ENCODE measurements at places on chromosomes 2 and 18. TPM values are rescaled to one million over a fixed set of nuclear protein-coding genes. Genes with fewer than 3 reads are reported as not detected.

- H3K4me3 ChIP-seq: no peak overlapping the region
- no peak overlapping the region for H3K27ac ChIP-seq
- no peaks in the 10 kb centered on the region for H3K27me3 ChIP-seq
- no peaks in the 10 kb centered on the region for H3K4me1 ChIP-seq
- H3K36me3 ChIP-seq: peaks cover 22% of the 10 kb centered on the region
Measured at GRCh38 chr2:45390861-45391260, 220.2 kb downstream of the SRBD1 start.

- no peak overlapping the region for H3K4me3 ChIP-seq
- no peaks in the 10 kb centered on the region for H3K4me1 ChIP-seq
Measured at GRCh38 chr2:160157861-160158829, 41.9 kb downstream of the ITGB6 start.

DNA sequence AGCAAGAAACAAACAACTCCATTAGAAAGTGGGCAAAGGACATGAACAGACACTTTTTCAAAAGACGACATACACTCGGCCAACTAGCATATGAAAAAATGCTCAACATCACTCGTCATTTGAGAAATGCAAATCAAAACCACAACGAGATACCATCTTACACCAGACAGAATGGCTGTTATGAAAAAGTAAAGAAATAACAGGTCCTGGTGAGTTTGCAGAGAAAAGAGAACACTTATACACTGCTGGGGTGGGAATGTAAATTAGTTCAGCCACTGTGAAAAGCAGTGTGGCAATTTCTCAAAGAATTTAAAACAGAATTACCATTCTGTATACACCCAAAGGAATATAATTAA lies 130.5 kb downstream of the PLCL1 start:
- no peaks in the 10 kb centered on the region for H3K4me1 ChIP-seq
- no peak overlapping the region for H3K4me3 ChIP-seq
- no peak for DNase-seq
- H3K27ac ChIP-seq: no peak overlapping the region

GRCh38 chr2:141968433-141968832 lies 162.4 kb downstream of the LRP1B start:
- no peaks in the 10 kb centered on the region for H3K4me1 ChIP-seq
- H3K36me3 ChIP-seq: no peaks in the 10 kb centered on the region

DNA sequence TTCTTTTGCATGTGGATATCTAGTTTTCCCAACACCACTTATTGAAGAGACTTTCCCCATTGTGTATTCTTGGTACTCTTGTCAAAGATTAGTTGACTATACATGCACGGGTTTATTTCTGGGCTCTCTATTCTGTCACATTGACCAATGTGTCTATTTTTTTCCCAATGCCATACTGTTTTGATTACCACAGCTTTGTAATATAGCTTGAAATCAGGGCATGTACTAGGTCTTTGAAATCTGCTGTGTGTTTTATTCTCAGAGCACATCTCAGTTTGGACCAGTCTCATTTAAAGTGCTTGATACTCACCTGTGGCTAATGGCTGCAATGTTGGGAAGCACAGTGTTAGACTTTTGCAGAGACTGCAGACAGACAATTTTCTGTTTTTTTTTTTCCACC lies 32.8 kb upstream of the IL36G start:
- H3K27ac ChIP-seq: no peak overlapping the region
- DNase-seq: peak; percentile 0
- H3K27me3 ChIP-seq: no peaks in the 10 kb centered on the region
- H3K4me3 ChIP-seq: no peak overlapping the region
- peaks cover 11% of the 10 kb centered on the region for H3K4me1 ChIP-seq

DNA sequence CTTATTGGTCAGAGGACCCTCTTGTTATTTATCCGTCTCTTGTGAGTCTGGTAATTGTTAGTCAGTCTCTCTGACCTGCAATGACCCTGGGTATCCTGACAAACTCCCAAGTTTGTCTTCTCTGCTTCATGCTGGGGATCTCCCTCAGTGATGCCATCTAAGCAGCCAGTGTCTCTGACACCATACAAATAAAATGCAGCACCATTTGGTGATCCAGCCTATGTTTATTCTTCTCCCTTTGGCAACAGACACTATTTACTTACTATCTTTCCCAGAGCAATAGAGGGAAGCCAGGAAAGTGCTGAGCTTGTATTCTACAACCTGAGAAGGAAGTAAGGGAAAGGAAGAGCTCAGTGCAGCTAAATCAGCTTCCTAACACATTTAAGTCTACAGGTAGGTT lies 15.9 kb downstream of the SERPINE2 start:
- peaks cover 15% of the 10 kb centered on the region for H3K4me1 ChIP-seq
- no peaks in the 10 kb centered on the region for H3K36me3 ChIP-seq
- DNase-seq: peak; percentile 63
- no peaks in the 10 kb centered on the region for H3K27me3 ChIP-seq
- H3K27ac ChIP-seq: no peak overlapping the region
- H3K4me3 ChIP-seq: no peak overlapping the region

- no peaks in the 10 kb centered on the region for H3K27me3 ChIP-seq
- H3K4me1 ChIP-seq: peaks cover 9% of the 10 kb centered on the region
- H3K36me3 ChIP-seq: no peaks in the 10 kb centered on the region
- peak; percentile 47 for DNase-seq
- no peak overlapping the region for H3K27ac ChIP-seq
Measured at GRCh38 chr2:220687231-220687843, 884.8 kb downstream of the EPHA4 start.

GRCh38 chr2:180411661-180412060 lies 404.6 kb upstream of the CWC22 start:
- no peak overlapping the region for H3K27ac ChIP-seq
- DNase-seq: no peak
- no peak overlapping the region for H3K4me3 ChIP-seq
- H3K27me3 ChIP-seq: no peaks in the 10 kb centered on the region
- H3K4me1 ChIP-seq: no peaks in the 10 kb centered on the region
- no peaks in the 10 kb centered on the region for H3K36me3 ChIP-seq

GRCh38 chr2:218992703-218993344 lies 398 bp downstream of the CRYBA2 start:
- H3K4me1 ChIP-seq: peaks cover 9% of the 10 kb centered on the region
- H3K27ac ChIP-seq: no peak overlapping the region
- no peak overlapping the region for H3K4me3 ChIP-seq
- DNase-seq: no peak

DNA sequence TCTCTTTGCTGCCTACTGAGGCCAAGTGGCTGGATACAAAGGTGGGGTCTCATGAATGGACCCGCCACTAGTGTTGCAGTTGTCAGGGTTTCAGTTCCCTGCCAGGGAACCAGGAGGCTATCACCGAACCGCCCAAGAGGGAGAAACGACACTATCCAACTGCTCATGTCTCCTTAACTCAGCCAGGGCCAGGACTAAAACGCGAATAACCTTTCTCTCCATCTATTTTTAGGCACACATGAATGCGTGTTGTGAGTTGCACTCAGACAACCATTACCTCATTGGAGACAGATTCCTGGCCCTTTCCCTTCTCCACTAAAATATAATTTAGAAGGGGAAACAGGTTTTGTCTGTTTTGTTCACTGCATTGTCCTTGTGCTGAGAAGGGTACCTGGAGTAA lies 559.5 kb downstream of the SOCS6 start:
- no peak for DNase-seq
- H3K27ac ChIP-seq: no peak overlapping the region
- H3K27me3 ChIP-seq: no peaks in the 10 kb centered on the region
- no peak overlapping the region for H3K4me3 ChIP-seq

- peaks cover 12% of the 10 kb centered on the region for H3K4me1 ChIP-seq
- H3K36me3 ChIP-seq: no peaks in the 10 kb centered on the region
- DNase-seq: no peak
Measured at GRCh38 chr2:236175548-236176150, 7.5 kb upstream of the GBX2 start.

DNA sequence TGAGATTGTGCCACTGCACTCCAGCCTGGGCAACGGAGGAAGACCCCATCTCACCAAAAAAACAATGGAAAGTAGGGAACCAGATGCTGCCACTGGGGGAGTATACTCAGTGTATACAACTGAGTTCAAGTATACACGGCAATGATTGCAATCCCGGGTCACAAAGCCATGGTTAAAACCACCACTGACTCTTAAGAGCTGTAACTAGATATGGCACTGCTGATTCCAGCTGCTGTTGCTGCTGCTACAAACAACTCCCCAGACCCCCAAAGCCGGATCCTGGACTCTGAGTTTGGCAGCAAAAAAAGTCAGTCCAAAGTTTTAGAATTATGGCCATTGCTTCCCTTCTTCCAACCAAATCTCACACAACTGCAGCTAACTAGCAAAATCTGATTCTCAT lies 43.7 kb upstream of the COX7A2L start:
- no peak overlapping the region for H3K27ac ChIP-seq
- no peaks in the 10 kb centered on the region for H3K27me3 ChIP-seq
- DNase-seq: no peak
- no peaks in the 10 kb centered on the region for H3K4me1 ChIP-seq

DNA sequence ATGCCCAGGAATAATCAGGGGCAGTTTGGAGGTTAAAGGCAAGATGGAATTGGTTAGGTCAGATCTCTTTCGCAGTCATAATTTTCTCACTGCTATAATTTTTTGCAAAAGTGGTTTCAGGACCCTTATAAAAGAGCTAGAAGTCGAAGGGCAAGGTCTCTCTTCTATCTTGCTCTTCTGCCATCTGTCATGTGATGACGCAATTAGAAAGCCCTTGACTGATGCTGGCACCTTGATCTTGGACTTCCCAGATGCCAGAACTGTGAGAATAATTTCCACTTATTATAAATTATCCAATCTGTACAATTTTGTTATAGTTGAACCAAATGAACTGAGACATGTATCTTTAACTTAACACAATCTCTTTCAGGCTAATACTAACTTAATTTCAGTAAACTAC lies 6.3 kb upstream of the RALBP1 start:
- H3K4me1 ChIP-seq: peaks cover 5% of the 10 kb centered on the region
- H3K4me3 ChIP-seq: no peak overlapping the region
- no peaks in the 10 kb centered on the region for H3K36me3 ChIP-seq

DNA sequence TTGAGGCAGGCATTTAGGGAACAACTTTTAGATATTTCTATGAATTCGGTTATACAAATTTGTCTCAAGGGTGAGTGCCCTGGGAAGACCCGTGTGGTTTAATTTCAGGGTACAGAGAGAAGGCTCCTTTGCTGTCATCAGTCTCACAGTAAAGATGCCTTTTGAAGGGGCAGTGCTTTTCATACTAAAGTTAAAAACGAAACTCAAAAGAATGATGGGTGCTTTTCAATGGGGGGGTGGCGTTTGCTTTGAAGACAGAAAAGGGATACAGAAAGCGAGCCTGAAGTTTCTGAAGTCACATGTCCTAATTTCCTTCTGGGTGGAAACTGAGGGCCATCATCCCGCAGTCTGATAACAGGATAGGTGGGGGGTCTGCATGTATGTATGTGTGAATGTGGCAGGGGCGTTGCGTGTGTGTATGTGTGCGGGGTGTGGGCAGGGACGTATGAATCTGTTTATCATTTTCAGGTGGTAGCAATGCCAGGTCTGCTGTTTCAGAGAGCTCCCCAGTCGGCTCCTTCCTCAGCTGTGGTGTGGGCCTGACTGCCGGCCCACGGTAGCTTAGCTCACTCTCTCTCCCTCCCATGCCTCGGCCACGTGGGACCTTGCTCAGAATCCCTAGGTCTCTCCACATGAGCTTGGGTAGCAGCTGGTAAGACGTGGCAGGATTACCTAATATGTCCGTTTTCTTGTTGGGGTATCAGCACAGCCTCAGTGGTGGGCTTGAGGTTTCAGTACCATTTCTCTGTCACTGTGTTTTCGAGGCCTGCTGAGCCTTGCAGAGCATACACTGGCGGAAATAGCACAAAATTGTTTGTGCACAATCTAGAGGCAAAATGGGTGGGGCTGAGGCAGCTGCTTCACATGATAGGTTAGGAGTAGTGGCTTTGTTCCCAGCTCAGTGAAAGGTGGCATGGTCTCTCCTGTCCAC lies 32.7 kb downstream of the ARHGAP25 start:
- H3K4me3 ChIP-seq: no peak overlapping the region
- H3K36me3 ChIP-seq: no peaks in the 10 kb centered on the region
- H3K27ac ChIP-seq: no peak overlapping the region
- H3K27me3 ChIP-seq: no peaks in the 10 kb centered on the region

DNA sequence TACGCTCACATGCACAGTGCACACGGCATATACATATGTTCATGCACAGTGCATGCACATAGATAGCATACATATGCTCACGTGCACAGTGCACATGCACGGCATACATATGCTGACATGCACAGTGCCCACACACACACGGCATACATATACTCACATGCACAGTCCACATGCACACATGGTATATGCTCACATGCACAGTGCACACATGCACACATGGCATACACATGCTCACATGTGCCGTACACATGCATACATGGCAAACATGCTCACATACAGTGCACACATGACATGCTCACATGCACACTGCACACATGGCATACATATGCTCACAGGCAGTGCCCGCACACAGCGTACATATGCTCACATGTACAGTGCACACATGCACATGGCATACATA lies 97.7 kb upstream of the CTDP1 start:
- no peak overlapping the region for H3K4me3 ChIP-seq
- no peak for DNase-seq
- no peaks in the 10 kb centered on the region for H3K36me3 ChIP-seq
- H3K27me3 ChIP-seq: peaks cover 49% of the 10 kb centered on the region

- H3K27ac ChIP-seq: no peak overlapping the region
- peak; percentile 29 for DNase-seq
- H3K36me3 ChIP-seq: no peaks in the 10 kb centered on the region
Measured at GRCh38 chr18:45384137-45384961, 230.9 kb upstream of the SLC14A2 start.

DNA sequence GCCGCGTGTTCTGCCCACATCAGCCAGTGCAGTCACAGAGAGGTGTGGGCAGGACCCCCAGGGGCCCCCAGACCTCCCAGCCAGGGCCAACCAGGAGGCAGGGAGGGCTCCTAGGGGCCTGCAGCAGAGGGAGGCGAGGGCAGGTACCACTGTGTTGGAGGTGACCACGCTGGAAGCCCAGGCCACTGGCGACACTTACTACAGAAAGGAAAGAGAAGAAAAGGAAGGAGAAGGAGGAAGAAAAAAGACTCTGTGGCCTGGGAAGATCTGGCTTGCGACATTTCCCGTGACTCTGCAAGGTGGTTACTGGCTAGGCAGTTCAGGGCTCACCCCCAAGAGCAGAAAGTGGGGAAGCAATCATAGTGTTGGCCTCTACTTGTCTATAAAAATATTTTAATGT lies 98.1 kb upstream of the BCL2L11 start:
- H3K4me1 ChIP-seq: no peaks in the 10 kb centered on the region
- DNase-seq: no peak
- no peak overlapping the region for H3K27ac ChIP-seq

- H3K27me3 ChIP-seq: no peaks in the 10 kb centered on the region
- no peaks in the 10 kb centered on the region for H3K4me1 ChIP-seq
- peaks cover 13% of the 10 kb centered on the region for H3K36me3 ChIP-seq
Measured at GRCh38 chr2:172613615-172614231, 57.8 kb downstream of the PDK1 start.

GRCh38 chr2:129710670-129711495 lies 268.6 kb upstream of the RAB6C start:
- H3K27me3 ChIP-seq: peaks cover 63% of the 10 kb centered on the region
- no peaks in the 10 kb centered on the region for H3K4me1 ChIP-seq
- DNase-seq: no peak

Gene NEB
- total RNA-seq: not detected

Gene MTIF2
- 44.6 TPM for total RNA-seq

Gene CNGA3
- not detected for total RNA-seq

Gene GRB14
- total RNA-seq: 3.4 TPM

Gene EVX2
- not detected for total RNA-seq

Gene HOXD9
- total RNA-seq: not detected

Gene CFAP221
- not detected for total RNA-seq

Gene MATN3
- 1.9 TPM for total RNA-seq

Gene KLHL14
- total RNA-seq: not detected

All from PC-9 (cell line).